ENCODE measurements at places on chromosomes 11 and 22. TPM values are rescaled to one million over a fixed set of nuclear protein-coding genes. Genes with fewer than 3 reads are reported as not detected.
A peak's percentile ranks its signal among the peaks of the same experiment; 100 is the strongest.

The ALKBH3 gene
- total RNA-seq, result 29.3 TPM

DNA sequence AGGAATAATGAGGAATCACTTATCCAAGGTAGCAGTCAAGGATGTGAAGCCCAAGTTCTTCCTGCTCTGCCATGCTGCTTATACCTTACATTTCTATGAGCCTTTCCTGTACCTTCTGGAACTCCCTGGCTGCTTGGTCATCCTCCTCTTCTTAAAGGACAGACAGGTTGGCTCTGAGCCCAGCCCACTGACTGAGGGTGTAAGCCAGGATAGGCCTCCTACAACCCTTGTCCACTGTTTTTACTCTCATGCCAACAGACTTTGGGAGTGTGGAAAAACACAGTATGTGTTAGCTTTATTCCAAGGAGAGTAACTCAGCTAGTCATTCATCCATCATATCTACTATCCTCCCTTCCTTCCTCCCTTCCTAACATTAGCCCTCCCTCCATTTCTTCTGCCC lies 47.5 kb downstream of the IRAG1 start:
- no peak overlapping the region for H3K27ac ChIP-seq
- no peaks in the 10 kb centered on the region for H3K4me1 ChIP-seq
- H3K27me3 ChIP-seq, result no peaks in the 10 kb centered on the region
- DNase-seq, result no peak

GRCh38 chr11:58596621-58597020 lies 17.8 kb downstream of the ZFP91 start:
- H3K4me3 ChIP-seq, result no peak overlapping the region
- DNase-seq, result no peak
- no peaks in the 10 kb centered on the region for H3K27me3 ChIP-seq
- no peaks in the 10 kb centered on the region for H3K36me3 ChIP-seq
- no peak overlapping the region for H3K27ac ChIP-seq

GRCh38 chr11:80085563-80085962 lies 644.7 kb upstream of the TENM4 start:
- peaks cover 10% of the 10 kb centered on the region for H3K4me1 ChIP-seq
- DNase-seq, result no peak
- H3K27me3 ChIP-seq, result no peaks in the 10 kb centered on the region
- no peak overlapping the region for H3K27ac ChIP-seq
- H3K4me3 ChIP-seq, result no peak overlapping the region

DNA sequence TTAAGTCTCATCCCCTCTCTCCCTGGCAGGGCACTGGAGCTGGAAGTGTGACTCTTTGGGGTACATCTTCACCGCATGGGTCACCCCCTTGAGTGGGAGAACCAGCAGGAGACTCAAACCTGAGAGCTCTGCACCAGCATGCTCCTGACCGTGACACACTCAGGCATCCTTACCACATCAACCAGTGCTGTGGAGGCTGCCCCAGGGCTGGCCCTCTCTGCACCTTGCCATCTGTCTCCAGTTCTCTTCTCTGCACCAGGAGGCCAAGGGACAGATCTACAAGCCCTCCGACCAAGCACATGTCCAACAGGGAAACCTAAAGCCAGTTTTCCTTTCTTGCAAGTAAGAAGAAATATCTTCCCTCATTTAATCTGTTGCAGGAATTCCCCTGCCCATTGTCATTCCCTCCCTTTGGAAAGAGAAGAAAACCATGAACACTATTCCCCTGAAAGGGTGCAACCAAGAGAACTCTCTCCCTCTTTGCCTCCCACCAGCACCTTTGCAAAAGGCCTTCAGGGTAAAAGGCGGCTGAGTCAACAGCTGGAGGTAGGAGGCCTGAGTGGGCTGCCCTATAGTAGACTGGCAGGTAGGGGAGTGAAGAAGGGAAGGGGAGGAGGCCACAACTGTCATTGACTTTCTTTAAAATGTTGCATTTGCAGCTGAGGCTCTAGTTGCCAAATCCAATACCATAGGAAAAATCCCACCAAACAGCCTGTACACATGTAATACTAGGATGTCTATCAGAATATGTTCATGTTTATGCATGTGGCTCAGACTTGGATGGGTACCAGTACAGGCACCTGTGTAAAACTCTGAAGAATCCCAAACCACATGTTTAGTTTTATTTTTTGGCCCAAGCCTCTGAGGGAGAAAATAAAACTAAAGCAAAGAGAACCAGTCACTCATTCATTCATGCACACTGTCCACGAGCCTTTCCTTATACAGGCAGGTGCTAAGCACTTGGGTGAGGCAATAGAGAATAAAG lies 117.0 kb downstream of the WT1 start:
- DNase-seq, result no peak
- no peaks in the 10 kb centered on the region for H3K27me3 ChIP-seq
- no peaks in the 10 kb centered on the region for H3K4me1 ChIP-seq
- H3K36me3 ChIP-seq, result no peaks in the 10 kb centered on the region

DNA sequence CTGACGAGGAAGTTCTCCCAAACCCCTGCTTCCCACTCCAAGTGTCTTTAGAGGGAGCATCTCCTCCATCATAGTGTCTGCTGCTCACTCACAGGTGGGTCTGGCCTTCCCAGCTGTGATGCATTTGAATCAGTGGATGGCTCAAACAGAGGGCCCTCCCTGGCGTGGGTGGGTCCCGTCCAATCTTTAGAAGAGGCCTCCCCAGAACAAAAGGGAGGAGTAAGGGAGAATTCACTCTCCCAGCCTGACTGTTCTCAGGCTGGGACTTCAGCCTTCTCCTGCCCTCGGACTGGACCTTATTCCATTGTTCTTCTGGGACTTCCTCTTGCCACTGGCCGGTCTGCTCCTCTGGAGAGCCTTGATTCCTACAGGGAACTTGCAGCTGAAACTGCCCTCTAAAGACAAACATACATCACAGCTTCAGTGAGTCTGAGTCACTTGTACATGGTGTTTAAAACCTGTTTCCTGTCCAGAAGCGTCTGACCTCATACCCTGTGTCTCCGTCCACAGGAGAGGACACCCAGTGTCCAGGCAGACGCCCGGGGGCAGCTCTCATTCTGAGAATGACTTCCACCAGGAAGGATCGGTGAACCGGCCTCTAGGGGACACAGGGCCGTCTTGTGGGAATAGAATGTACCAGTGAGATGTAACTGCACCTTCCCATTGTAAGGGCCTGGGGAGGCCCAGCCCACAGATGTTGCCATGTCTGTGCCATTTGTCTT lies 234.7 kb downstream of the BRD1 start:
- H3K27ac ChIP-seq, result no peak overlapping the region
- no peak overlapping the region for H3K4me3 ChIP-seq
- no peaks in the 10 kb centered on the region for H3K4me1 ChIP-seq

The UBQLNL gene
- 4.3 TPM for total RNA-seq

DNA sequence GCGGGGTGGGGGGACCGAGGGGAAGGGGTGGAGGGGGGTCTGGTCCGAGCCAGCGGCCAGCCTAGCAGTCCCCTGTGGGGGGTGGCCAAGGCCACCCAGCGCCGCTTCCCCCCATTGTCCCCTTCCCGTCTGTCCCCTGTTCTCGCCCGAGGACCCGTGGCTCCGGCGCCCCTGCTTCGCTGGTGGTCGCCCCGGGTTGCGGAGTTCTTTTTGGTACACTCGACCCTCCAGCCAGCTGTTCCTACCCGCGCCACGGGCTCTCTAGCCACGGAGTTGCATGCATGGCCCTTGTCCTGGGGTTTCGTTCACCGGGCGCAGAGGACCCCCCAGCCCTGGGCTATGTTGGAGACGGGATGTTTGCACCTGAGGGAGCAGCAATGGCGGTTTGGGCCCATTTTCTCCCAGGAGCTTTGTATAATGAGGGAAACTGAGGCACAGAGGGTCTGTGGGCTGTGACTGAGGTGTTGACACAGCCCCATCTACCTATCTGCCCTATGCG lies 489 bp downstream of the RNF214 start:
- peaks cover 6% of the 10 kb centered on the region for H3K36me3 ChIP-seq
- H3K27ac ChIP-seq, result peak overlapping the region; percentile 92
- no peaks in the 10 kb centered on the region for H3K27me3 ChIP-seq
- peak overlapping the region; percentile 96 for H3K4me3 ChIP-seq

DNA sequence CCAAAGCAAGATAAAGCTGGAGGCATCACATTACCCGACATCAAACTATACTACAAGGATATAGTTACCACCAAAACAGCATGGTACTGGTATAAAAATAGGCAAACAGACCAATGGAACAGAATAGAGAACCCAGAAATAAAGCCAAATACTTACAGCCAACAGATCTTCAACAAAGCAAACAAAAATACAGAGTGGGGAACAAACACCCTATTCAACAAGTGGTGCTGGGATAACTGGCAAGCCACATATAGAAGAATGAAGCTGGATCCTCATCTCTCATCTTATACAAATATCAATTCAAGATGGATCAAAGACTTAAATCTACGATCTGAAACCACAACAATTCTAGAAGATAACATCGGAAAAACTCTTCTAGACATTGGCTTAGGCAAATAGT lies 50.0 kb upstream of the CLTCL1 start:
- H3K4me3 ChIP-seq, result no peak overlapping the region
- H3K4me1 ChIP-seq, result no peaks in the 10 kb centered on the region
- H3K27me3 ChIP-seq, result no peaks in the 10 kb centered on the region
- no peak for DNase-seq

GRCh38 chr11:78564490-78565467 lies 9.9 kb downstream of the NARS2 start:
- no peak overlapping the region for H3K4me3 ChIP-seq
- DNase-seq, result peak; percentile 50
- H3K27me3 ChIP-seq, result no peaks in the 10 kb centered on the region
- H3K27ac ChIP-seq, result no peak overlapping the region

- no peak overlapping the region for H3K4me3 ChIP-seq
- H3K4me1 ChIP-seq, result peaks cover 40% of the 10 kb centered on the region
- H3K36me3 ChIP-seq, result no peaks in the 10 kb centered on the region
These were observed 6.1 kb upstream of the ARAP1 start for GRCh38 chr11:72758304-72758689.

The OR4A16 gene
- total RNA-seq, result not detected

All from body of pancreas (tissue), 4 donors.